RPMI7951 (cell line): ENCODE measurements at places on chromosomes 5 and 9. TPM values are rescaled to one million over a fixed set of nuclear protein-coding genes. Genes with fewer than 3 reads are reported as not detected.

GRCh38 chr9:134670042-134670525, 28.5 kb downstream of the COL5A1 start:
- DNase-seq, result peak; percentile 98

DNA sequence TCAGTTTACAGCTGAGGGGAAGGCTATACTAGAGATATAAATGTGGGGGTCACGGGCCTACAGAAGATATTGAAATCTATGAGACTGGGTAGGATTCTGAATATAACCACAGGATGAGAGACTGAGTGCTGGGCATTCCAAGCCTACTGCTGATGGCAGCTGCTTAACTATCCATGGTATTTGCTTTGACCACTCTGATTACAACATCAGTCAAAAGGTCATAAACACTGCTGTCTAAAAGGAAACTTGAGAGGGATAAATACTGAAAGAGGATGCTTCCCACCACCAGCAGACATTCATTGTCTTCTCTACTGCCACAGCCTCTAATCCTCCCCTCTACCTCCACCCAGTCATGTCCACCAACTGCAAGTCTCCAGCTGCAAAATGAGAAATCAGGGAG, 3.8 kb downstream of the ZNF622 start:
- DNase-seq, result peak; percentile 79

- no peak for DNase-seq
Measured at GRCh38 chr5:15807871-15808270, 307.9 kb downstream of the FBXL7 start.

DNA sequence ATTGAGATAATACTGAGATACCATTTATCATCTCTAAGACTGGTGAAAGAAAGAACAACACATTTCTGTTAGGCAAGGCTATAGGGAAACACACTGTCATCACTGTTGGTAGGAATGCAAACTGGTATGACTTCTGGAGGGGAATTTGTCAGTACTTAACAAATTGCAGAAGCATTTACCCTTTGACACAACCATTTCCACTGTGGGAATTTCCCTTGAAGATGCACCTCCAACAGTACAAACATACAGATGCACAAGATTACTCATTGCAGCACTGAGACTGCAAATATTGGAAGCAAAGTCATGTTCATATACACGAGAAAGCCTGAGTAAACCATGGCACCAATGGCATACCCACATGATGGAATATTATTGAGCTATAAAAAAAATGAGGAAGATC, 17.6 kb downstream of the GM2A start:
- DNase-seq, result peak; percentile 11

SLC4A9 gene
- total RNA-seq, result not detected in 2 replicates
